ENCODE measurements at places on chromosomes 7 and 10. TPM values are rescaled to one million over a fixed set of nuclear protein-coding genes. Genes with fewer than 3 reads are reported as not detected.

The ACBD5 gene
- total RNA-seq = 17.2 TPM

The CUL2 gene
- 23.9 TPM for total RNA-seq

The HABP2 gene
- 0.08 TPM for total RNA-seq

The TMEM213 gene
- not detected for total RNA-seq

The HACD1 gene
- total RNA-seq = 17.4 TPM

The ACSM6 gene
- total RNA-seq = not detected

The PAX4 gene
- total RNA-seq = not detected

The AKR1C4 gene
- total RNA-seq = not detected

Measured in A375 (cell line).